ENCODE measurements at places on chromosomes 7 and 10.

GRCh38 chr10:108612485-108612884 is 1310.8 kb downstream of the XPNPEP1 start:
- no peak for DNase-seq

- DNase-seq: no peak
Observed at GRCh38 chr10:45294681-45295080, 20.7 kb downstream of the OR13A1 start.

DNA sequence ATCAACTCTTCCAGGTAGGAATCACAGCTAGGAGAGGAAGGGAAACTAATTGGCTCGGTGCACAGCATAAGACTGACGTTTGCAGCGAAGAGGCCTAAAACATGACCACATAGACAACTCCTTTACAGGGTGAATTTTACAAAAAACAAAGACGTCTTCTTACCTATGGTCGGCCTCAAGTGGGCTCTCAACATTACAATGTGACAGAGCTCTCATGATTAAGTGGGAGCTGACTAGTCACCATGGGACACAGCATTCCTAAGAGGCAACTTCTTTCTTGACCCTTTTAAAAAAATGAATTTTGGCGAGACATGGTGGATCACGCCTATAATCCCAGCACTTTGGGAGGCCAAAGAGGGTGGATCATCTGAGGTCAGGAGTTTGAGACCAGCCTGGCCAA is 4.6 kb downstream of the PDIA4 start:
- DNase-seq: no peak

- no peak for DNase-seq
Observed at GRCh38 chr7:125636320-125636962, 706.8 kb upstream of the POT1 start.

- no peak for DNase-seq
Observed at GRCh38 chr10:1273372-1274105, 217.4 kb downstream of the WDR37 start.

DNA sequence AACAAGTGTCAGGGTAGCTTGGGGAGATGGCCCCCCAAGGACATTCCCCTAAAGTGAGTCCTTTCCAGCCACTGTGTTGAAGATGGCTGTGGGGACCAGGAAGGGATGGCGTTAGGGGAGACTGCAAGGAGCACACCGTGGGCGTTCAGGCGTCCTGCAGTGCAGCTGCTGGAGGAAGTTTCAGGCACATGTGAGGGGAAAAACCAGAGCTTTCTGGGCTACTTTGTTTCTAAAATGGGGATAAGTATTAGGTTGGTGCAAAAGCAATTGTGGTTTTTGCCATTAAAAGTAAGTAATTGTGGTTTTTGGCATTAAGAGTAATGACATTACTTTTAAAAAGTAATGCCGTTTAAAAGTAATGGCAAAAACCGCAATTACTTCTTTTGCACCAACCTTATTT is 14.3 kb downstream of the PRF1 start:
- DNase-seq: no peak

DNA sequence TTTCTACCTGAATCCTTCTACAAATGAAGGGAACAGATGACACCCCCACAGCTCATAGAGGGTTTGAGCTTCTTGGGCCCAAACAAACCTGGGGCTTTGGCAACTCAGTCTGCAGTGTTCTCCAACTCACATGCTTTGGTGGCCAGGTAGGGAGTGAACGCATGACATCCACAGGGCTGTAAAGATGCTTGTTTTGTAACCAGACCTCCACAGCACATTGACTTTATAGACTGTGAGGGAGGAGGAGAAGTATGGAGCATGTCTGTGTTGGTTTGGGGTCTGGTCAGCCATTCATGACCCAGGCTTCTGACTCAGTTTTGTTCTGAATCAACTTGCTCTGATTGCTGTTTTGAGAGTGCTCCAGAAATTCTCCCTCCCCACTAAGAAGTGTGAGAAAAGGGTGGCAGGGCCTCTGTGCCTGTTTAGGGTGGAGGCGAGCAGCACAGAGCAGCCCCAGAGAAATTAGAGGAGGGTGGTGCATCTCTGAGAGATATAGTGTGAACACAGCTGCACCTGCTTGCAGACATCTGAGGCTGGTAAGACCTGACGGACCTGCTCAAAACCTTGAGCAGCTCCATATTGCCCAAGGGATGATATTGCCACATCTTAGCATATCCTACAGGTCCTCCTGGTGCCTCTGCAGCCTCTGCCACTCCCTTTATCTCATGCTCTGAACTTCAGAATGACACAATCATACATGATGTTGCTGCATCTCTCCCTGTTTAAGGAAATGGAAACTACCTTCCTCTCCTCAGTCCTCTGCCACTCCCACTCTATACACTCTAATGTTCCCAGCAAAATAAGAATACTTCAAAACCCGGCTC is 287.7 kb downstream of the ABCA13 start:
- no peak for DNase-seq

- DNase-seq: no peak
Observed at GRCh38 chr7:40551685-40552576, 417.1 kb downstream of the SUGCT start.

DNA sequence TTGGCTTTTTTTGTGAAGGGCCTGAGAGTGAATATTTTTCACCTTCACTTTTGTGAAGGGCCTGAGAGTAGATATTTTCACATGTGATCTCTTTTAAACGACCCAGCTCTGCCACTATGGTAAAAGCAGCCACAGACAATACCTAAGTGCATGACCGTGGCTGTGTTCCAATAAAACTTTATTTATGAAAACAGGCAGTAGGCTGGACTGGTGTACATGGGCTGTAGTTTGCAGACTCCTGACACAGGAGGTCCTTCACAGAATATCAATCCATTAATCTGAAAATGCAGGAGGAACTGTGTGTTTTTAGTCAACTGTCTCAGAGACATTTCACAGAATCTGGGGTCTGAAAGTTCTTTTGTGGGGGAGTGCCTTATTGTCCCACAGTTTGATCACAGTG is 186.9 kb downstream of the PRKCQ start:
- DNase-seq: no peak

DNA sequence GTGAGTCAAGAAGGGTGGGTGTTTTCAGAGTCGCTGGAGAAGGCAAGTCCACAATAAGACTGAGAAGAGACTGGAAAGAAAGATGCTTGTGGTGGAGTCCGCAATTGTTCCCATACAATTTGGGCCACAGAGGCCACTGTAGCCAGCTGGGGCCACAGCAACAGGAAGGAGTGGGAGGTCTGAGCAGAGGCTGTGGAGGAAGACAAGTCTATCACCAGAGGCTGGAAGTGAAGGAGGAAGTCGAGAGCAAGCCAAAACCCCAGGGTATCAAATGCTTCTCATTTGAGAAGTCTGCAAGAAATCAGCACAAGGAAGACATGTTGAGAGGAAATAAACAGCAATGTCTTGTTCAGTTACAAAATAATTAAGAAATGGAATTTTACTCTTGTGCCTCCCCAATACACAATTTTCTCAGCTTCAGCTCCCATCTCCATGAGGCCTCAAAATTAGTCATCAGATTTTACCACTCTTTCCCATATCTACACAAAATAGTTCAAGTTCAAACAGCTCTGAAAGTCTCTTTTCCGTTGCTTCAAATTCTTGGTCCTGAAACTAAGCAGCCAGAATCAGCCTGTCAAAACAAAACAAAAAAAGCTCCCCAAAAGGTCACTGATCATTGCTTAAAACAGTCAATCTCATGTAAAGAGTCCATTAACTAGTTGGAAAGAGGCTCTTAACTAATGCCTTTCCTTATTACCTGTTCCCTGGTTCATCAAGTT is 31.6 kb downstream of the SLC16A12 start:
- DNase-seq: no peak

DNA sequence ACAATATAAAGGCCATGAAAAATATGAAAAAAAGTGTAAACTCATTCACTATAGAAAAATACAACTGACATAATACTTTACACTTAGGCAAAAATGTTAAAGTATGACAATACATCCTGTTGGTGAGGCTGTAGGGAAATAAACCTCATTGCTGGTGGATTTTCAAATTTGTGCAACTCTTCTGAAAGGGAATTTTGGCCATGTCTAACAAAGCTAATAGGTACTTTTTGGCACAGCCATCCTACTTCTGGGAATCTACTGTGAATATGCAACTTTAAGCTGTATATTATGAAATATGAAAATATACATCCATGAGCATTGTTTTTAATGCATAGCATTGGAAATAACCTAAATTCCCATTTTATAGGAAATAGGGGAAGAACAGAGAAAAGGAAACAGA is 13.4 kb upstream of the COA1 start:
- no peak for DNase-seq

DNA sequence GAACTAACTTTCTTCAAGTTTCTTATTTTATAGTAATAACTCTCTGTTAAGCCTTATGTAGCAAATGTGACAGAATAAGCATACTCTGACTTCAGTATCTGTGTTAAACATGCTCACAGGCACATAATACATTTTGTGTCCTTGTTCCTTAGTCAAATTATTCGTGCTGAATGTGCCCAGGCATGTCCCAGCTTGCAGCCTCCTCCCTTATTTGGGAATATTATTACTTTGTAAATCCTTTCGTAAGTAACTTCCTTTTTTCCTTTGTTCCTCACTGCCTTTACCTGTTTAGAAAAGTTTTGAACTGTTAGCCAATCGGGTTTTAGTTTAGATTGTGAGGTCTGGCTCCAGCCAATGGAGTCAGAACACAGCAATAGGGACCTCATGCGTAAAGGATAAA is 46.9 kb downstream of the GALNT11 start:
- DNase-seq: no peak

DNA sequence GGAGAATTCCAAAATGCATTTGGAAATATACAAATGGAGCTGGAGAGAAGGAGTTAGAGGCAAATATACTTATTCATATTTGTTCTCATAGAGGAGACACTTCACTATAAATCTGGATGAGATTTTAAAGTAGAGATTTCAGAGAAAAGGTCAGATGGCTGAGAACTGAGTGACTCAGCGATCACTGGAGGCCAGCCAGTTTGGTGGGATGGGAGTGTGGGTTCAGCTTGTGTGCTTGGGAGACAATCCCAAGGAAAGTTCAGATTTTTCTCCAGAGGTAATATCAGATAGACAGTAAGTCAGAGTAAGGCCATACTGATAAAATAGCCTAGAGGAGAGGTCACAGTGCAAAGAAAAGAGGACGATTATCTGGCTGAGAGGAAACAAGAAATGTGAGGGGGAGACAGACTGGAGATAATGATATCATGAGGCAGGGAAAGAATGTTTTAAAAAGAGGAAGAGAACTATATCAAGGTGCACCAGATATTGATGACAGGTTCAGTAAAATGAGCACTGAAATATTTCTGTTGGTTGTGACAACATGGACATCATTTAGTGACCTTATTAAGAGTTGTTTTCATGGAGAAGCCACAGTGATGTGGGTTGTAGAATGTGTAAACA is 67.0 kb downstream of the MDFIC start:
- DNase-seq: no peak

GRCh38 chr7:5231811-5232484 is 41.9 kb downstream of the WIPI2 start:
- no peak for DNase-seq

GRCh38 chr7:44062180-44062902 is 3.0 kb downstream of the PGAM2 start:
- DNase-seq: no peak

GRCh38 chr10:26296360-26296759 is 79.8 kb downstream of the GAD2 start:
- no peak for DNase-seq
